ENCODE measurements at places on chromosomes 6 and 20. TPM values are rescaled to one million over a fixed set of nuclear protein-coding genes. Genes with fewer than 3 reads are reported as not detected.
A peak's percentile ranks its signal among the peaks of the same experiment; 100 is the strongest.

The GRM4 gene
- total RNA-seq: not detected

The LTA gene
- not detected for total RNA-seq

The GSTA2 gene
- not detected for total RNA-seq

The SPTLC3 gene
- total RNA-seq: 5.3 TPM

The MTO1 gene
- 34.2 TPM for total RNA-seq

The CLPSL1 gene
- not detected for total RNA-seq

The PROKR2 gene
- total RNA-seq: not detected

DNA sequence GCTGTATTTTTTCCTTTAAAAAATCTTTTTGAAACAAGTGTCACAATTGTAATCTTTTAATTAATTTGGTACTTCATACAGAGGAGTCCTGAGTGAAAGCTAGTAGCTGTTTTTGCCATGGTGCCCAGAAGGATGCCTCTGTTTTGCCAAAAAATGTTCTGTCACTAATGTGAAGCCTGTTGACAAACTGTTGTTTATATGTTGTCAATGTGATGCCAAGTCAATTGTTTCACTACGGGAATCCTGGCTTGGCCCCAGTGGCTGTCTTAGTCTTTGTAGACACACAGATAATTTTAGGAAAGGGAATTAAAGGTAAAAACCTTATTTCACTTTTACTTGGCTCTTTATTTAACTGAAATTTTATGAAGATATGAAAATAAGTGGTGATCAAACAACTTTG is 706.4 kb upstream of the MMS22L start:
- no peak overlapping the region for H3K4me3 ChIP-seq
- H3K4me1 ChIP-seq: no peaks in the 10 kb centered on the region
- H3K27me3 ChIP-seq: no peaks in the 10 kb centered on the region
- no peaks in the 10 kb centered on the region for H3K36me3 ChIP-seq
- H3K27ac ChIP-seq: no peak overlapping the region
- no peak for DNase-seq

DNA sequence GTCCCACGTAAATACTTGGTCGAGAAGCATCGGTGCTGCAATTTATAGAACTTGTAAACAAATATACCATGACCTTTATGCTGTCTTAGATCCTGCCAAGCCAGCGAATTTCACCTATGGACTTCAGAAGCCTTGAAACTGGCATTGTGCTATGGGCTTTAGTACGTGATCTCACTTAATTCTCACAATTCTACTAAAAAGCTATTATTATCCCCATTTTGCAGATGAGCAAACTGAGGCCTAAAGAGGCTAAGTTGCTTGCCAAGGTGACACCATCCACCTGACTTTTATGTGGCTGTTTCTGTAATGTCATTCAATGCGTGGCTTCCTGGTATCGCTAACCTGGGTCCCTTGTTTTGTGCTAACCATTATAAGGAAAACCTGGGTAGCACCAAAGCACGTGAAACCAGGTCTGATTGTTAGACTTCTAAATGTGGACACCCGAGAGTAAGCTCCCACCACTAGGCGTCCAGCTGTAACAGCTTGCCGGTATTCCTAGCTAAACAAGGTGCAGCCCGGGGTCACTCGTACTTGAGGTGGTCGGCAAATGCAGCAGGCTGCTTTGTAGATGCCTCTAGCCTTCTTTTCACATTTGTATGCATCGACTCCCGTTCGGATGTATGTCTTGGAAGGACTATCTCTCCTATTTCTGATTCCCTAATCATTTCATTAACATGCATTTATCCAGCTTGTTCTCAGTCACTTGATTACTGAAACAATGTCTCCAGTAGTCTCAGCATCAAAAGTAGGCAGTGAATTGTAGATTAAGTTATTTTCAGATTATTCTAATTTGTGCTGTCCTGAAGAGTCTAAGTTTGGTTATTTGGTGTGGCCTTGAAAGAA is 1.1 kb downstream of the SYNJ2 start:
- no peak overlapping the region for H3K27ac ChIP-seq
- DNase-seq: no peak
- H3K4me1 ChIP-seq: peaks cover 23% of the 10 kb centered on the region

- H3K4me3 ChIP-seq: no peak overlapping the region
- H3K4me1 ChIP-seq: no peaks in the 10 kb centered on the region
- DNase-seq: no peak
- H3K27ac ChIP-seq: no peak overlapping the region
- no peaks in the 10 kb centered on the region for H3K36me3 ChIP-seq
- H3K27me3 ChIP-seq: no peaks in the 10 kb centered on the region
Measured at GRCh38 chr6:24891004-24891403, 44.8 kb downstream of the RIPOR2 start.

DNA sequence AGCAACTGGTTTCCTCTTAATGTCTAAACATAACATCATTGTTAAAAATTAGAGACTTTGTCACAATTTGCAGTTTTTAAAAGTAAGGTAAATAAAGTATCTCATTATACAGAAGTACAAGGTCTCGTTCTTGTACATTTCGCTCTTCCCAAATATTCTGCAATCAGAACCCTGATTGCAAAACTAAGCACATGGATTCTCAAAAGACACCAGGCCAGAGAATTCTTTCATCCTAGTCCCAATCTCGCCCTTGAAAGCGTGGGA is 355 bp upstream of the AKAP7 start:
- DNase-seq: no peak
- H3K27ac ChIP-seq: peak overlapping the region; percentile 84
- H3K4me1 ChIP-seq: no peaks in the 10 kb centered on the region
- no peaks in the 10 kb centered on the region for H3K27me3 ChIP-seq

DNA sequence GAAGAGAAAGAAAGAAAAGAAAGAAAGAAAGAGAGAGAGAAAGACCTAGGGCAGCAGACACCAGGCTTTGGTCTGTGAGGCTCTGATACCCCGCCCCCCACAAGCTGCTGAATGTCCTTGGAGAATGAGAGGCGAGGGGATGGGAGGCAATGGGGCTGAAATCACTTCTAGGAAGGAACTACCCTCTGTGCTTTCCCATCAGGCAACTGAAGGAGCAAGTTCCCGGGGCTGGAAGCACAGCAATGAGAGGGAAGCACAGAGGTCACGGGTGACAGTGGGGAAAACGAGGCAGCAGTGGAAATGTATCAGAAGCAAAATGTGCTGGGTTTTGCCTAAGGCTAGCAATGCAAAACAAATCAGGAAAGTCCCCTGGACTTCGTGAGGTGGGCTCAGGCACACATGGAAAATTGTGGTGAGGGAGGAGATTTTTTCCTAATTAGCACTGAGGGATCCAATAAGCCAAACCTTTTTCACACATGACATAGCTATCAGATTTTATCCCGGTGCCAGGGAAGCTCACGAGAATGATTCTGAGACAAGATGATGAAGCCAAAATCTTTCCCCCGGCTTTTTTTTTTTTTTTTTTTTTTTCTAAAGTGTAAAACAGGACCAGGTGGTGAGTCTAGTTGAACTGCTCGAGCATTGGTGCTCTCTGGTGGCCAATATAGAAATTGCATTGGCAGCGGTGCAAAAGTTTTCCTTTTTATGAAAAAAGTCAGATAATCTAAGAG is 16.8 kb upstream of the ARFGEF2 start:
- no peak overlapping the region for H3K4me3 ChIP-seq
- no peak overlapping the region for H3K27ac ChIP-seq
- H3K36me3 ChIP-seq: no peaks in the 10 kb centered on the region
- H3K4me1 ChIP-seq: no peaks in the 10 kb centered on the region
- peak; percentile 56 for DNase-seq

DNA sequence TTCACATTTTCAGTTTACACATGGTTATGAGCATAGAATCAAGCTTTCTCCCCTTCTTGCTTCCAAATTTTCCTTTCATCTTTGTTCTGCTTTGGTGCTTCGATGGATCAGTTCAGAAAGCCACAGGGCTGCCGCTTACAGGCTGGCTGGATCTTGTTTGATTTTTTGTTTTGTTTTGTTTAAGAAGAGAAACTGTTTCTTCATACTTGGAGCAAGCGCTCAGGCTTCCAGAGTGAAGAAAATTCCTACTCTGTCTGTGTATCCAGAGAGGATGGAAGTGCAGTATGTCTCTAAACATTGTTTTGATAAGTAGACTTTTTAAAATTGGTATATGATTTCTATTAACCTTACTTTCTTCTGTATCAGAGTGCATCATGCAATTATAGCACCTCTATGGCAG is 66.9 kb downstream of the ARID1B start:
- H3K4me3 ChIP-seq: no peak overlapping the region
- no peak for DNase-seq
- H3K4me1 ChIP-seq: peaks cover 100% of the 10 kb centered on the region

- H3K4me3 ChIP-seq: no peak overlapping the region
- H3K4me1 ChIP-seq: peaks cover 10% of the 10 kb centered on the region
- peaks cover 23% of the 10 kb centered on the region for H3K27me3 ChIP-seq
- no peak for DNase-seq
- no peaks in the 10 kb centered on the region for H3K36me3 ChIP-seq
Measured at GRCh38 chr20:3068986-3069900, 2.2 kb upstream of the OXT start.

GRCh38 chr20:45993197-45993951 is 15.3 kb upstream of the MMP9 start:
- H3K27me3 ChIP-seq: peaks cover 60% of the 10 kb centered on the region
- no peaks in the 10 kb centered on the region for H3K4me1 ChIP-seq
- H3K36me3 ChIP-seq: no peaks in the 10 kb centered on the region
- no peak overlapping the region for H3K27ac ChIP-seq

GRCh38 chr6:101806241-101806640 is 412.7 kb downstream of the GRIK2 start:
- no peak for DNase-seq
- H3K4me1 ChIP-seq: no peaks in the 10 kb centered on the region
- no peak overlapping the region for H3K4me3 ChIP-seq

DNA sequence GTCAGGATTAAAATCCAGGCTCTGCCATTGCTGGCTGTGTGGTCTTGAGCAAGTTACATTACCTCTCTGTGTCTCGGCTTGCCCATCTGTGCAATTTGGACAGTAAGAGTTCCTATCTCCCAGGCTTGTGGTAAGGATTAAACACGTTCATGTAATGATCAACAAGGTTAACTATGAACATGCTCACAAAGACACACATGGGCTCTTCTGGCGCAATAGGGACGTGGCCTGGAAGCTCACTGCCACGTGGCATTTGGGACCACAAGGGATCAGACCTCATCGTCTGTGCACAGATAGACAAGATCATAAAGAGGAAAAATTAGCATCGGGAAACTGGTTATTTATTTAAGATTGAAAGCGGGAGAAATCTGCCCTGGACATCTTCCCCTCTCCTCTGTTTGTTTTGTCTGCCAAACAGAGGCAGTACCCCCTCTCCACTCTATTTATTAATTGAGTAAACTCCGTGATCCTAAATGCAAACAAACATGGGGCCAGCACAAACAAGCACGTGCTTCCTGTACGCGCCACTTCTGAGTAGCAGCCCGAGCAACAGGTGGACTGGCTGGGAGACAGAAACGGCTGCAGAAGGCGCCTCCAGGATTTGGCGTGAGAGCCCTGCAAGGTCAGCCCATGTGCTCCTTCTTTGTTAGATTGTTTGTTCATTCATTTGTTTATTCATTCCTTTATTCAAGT is 95.0 kb downstream of the CDH26 start:
- no peak overlapping the region for H3K4me3 ChIP-seq
- no peak overlapping the region for H3K27ac ChIP-seq
- peaks cover 21% of the 10 kb centered on the region for H3K4me1 ChIP-seq

GRCh38 chr6:142008781-142009180 is 123.9 kb upstream of the GJE1 start:
- DNase-seq: no peak
- H3K4me3 ChIP-seq: no peak overlapping the region
- H3K36me3 ChIP-seq: no peaks in the 10 kb centered on the region
- no peaks in the 10 kb centered on the region for H3K27me3 ChIP-seq
- no peak overlapping the region for H3K27ac ChIP-seq

GRCh38 chr6:166911248-166911677 is 45.1 kb downstream of the RNASET2 start:
- H3K4me1 ChIP-seq: no peaks in the 10 kb centered on the region
- no peaks in the 10 kb centered on the region for H3K36me3 ChIP-seq
- no peaks in the 10 kb centered on the region for H3K27me3 ChIP-seq
- no peak overlapping the region for H3K27ac ChIP-seq
- H3K4me3 ChIP-seq: no peak overlapping the region

- no peak overlapping the region for H3K4me3 ChIP-seq
- no peak for DNase-seq
- no peaks in the 10 kb centered on the region for H3K4me1 ChIP-seq
- no peaks in the 10 kb centered on the region for H3K36me3 ChIP-seq
- no peaks in the 10 kb centered on the region for H3K27me3 ChIP-seq
- H3K27ac ChIP-seq: no peak overlapping the region
Measured at GRCh38 chr6:53112404-53112803, 36.2 kb downstream of the GCM1 start.

- H3K27ac ChIP-seq: no peak overlapping the region
- no peaks in the 10 kb centered on the region for H3K27me3 ChIP-seq
- H3K4me3 ChIP-seq: no peak overlapping the region
- DNase-seq: no peak
- H3K36me3 ChIP-seq: no peaks in the 10 kb centered on the region
Measured at GRCh38 chr6:105170059-105170458, 9.8 kb downstream of the POPDC3 start.

DNA sequence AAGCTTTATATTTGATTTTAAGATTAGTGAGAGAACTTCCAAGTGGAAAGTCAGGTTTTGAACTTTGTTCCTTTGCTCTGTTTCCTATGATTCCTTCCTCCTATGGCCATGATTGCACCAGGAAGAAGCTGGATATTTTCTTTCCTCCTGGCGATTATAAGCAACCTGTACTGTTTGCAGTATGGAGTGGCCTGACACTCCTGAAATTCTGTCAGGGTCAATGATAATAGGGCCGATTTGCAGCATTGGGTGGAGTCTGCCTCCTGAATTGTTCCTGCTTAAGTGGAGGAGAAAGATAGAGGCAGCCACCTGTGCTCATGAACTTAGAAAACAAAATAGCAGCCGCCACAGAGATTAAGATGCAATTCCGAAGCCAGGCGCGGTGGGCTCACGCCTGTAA is 9.8 kb upstream of the FAM217A start:
- no peak overlapping the region for H3K27ac ChIP-seq
- no peak for DNase-seq
- H3K36me3 ChIP-seq: no peaks in the 10 kb centered on the region
- H3K4me1 ChIP-seq: no peaks in the 10 kb centered on the region
- no peak overlapping the region for H3K4me3 ChIP-seq

GRCh38 chr20:16457514-16457913 is 115.7 kb downstream of the KIF16B start:
- no peaks in the 10 kb centered on the region for H3K27me3 ChIP-seq
- H3K36me3 ChIP-seq: no peaks in the 10 kb centered on the region
- peaks cover 15% of the 10 kb centered on the region for H3K4me1 ChIP-seq
- H3K27ac ChIP-seq: no peak overlapping the region

- H3K4me1 ChIP-seq: no peaks in the 10 kb centered on the region
- no peaks in the 10 kb centered on the region for H3K36me3 ChIP-seq
- H3K27me3 ChIP-seq: no peaks in the 10 kb centered on the region
- H3K27ac ChIP-seq: no peak overlapping the region
Measured at GRCh38 chr6:160742090-160742489, 40.0 kb downstream of the PLG start.

Data from heart right ventricle (tissue), 16 donors.